ENCODE measurements at places on chromosomes 11 and 22.

- no peak for DNase-seq
These were observed 106.3 kb downstream of the ATXN10 start for GRCh38 chr22:45777852-45778375.

DNA sequence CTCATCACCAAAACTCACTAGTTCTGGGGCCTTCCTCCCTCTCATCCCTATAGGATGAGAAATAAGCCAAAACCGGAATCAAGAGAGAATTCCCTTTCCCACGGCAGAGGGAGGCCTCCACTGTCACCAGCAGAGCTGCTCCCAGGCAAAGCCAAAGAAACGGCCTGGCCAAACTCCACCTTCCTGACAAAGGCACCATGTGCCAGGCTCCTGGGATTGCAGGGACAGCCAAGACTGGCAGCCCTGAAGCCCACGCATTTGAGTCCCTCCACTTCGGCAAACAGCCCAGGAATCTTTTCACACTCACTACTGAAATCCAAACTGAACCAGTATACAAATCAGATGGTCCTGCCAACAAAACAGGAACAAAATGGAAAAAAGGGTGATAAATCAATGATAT lies 6.1 kb downstream of the SMCO4 start:
- DNase-seq, result no peak

DNA sequence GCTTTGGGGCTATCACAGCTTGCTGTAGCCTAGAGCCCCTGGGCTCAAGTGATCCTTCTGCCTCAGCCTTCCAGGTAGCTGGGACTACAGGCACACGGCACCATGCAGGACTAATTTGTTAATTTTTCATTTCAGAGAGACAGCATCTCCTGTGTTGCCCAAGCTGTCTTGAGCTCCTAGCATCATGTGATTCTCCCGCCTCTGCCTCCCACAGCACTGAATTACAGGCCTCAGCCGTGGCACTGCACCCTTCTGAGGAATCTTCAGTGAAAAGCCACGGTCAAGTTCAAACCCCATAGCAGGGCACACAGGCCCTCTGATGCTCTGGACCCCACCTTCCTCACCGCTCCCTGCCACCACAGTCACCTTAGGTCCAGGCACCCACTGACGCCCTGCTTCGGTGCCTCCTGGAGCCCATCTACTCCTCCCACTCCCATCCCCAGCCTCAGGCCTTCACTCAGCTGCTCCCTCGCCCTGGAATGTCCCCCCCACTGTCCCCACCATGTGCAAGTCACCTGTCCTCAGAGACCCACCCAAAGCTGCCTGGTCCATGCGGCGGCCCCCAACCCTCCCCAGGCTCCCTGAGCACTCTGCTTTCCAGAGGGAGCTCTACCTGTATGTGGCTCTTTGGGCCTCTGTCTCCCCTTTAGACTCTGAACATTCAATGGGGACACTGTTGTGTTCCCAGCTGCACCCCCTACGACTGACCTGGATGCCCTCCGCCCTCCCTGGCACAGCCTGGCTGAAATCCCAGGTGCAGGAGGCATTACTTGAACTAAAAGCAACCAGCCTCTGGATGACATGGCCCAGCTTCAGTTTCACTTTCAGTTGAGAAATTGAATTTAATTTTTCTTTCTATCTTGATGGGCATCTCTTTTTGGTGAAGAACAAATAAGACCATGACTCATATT lies 1.6 kb downstream of the APOL2 start:
- DNase-seq, result peak; percentile 26

GRCh38 chr11:75140269-75141138 lies 10.4 kb upstream of the SLCO2B1 start:
- DNase-seq, result peak; percentile 80

DNA sequence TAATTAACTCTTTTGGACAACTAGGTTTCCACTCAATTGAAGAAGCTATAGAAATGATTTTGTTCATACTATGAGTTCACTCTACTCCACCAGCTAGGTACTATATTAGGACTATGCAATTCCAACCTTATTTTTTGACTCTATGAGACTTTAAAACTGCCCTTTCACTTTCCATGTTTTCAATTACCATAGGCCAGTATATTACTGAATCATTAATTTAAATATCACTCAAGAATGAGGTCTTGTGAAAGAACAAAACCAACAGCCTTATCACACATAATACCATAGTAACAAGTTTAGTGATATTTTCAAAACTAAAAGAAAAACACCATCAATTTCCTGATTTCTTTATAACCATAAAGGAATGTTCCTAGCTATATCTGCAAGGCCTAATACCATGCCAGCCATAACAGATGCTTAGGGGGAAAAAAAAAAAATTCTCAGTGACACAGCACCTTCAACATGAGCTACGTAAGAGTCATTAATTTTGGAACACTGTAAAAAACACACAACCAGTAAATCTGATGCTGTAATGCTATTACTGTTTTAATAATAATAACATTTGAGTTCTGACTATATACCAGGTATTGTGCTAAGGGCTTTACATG lies 6.1 kb downstream of the DCUN1D5 start:
- no peak for DNase-seq

- no peak for DNase-seq
These were observed 63.8 kb downstream of the SHISAL1 start for GRCh38 chr22:44248926-44249325.

DNA sequence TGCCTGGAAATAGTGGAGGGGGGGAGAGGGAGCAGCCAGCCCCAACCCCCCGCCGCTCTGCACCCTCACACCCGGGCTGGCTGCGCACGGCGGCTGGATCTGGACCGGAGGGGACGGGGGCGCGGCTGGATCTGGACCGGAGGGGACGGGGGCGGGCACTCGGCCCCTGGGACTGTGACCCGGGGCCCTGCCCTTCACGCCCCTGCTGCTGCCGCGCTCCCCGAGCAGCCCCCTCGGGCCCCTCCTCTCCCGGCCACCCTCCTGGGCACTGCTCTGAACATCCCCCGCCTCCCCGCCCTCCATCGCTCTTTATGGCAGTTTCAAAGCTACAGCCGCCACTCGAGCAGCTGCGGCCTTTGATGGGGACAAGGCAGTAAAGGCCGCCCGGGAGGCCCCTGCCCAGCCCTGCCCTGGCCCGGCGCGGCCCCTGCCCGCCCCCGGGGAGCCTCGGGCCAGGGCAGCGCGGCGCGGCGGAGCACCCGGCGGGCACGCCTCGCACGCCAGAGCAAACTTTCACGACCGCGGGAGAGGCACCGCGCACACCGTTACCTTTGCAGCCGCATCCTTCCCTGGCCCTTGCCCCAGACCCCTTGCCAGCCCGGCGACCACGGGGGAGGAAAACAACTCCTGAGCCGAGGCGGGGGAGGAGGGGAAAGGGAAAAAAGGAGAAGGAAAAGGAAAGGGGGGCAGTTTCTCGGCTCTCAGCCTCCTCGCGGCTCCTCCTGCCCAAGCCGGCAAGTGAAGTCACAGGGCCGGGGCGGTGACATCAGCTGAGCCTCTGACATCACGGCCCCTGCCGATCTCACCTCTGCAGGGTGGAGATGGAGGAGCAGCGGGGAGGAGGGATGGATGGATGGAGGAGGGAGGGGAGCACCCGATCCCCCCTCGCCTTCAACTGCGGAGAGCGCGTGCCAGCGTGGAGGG lies 13.1 kb upstream of the TCF20 start:
- DNase-seq, result peak; percentile 49

GRCh38 chr22:28841111-28841510 lies 40.7 kb upstream of the XBP1 start:
- no peak for DNase-seq

DNA sequence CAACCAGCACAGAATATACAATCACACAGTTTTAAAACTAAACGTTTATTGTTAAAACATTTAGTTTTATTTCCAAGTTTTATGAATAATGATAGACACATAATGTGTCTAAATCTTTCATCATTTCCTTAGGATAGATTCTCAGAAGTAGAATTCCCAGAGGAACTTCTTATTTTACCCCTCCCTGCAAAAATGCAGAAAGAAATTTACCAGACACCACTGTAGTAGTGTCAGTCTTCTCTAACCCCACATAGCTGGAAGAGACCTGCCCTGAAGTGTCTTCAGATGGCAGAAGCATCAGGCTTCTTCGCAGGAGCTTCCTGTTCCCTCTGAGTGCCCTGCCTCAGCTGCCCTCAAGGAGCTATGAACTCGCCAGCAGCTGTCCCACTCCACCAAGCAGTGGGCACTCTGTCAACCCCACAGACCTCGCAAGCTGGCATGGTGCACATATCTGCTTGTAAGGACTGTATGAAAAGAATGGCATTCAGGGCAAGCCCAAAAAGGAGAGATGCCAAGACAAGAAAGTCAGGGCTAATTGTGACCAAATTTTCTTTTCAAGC lies 28.5 kb upstream of the PAK1 start:
- no peak for DNase-seq

- DNase-seq, result no peak
These were observed 195.1 kb upstream of the PLET1 start for GRCh38 chr11:112455791-112456190.

DNA sequence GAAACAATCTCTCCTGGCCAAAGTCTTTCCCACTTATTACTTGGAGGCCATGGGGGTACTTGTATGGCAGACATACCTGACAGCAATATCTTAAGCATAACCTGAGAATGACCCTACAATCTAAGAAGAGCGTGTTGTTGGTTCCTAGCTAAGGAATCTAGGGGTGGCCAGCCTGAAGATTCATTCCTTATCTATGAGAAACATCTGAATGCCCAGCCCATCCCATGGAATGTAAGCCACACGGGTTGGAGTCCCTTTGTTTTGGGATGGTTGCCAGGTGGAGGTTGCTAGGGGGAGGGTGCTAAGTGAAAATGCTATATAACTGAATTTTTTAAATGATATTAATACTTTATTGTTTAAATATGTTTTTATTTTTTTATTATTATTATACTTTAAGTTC lies 725.0 kb downstream of the ETS1 start:
- no peak for DNase-seq

DNA sequence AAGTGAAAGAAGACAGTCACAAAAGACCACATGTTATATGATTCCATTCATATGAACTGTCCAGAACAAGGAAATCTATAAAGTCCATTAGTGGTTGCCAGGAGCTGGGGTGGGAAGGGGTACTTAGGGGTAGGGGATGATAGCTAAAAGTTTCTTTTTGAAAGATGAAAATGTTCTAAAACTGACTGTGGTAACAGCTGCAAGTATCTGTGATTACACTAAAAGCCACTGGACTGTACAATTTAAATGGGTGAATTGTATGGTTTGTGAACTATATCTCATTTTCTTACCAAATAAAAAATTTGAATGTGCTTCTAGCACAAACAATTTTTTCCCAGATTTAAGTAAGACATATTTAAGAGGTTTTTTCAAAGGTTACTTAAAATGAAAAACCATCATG lies 22.1 kb downstream of the CHKA start:
- no peak for DNase-seq

DNA sequence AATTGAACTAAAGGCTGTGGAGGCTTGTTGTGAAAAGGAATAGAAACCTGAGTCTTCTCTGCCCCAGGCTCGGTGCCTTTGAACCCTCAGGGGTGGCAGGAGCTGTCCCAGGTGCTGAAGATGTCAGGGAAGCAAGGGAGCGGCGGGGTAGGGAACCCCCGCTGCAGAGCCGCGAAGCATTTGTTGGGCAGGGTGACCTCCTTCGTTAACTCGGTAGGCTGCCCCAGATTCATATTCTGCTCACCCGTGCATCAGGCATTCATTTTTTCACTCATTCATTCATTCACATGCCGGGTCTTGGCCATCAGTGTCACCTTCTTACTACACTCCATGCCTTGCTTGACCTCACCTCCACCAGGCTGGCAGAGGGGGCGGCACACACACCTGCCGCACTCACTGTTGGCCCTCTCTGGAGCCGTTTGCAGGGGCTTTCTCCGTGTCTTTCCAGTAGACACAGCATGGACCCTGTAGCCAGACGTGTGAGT lies 618.9 kb downstream of the BRD1 start:
- no peak for DNase-seq

- DNase-seq, result no peak
These were observed 247.8 kb upstream of the ZC3H12C start for GRCh38 chr11:109845437-109845836.

GRCh38 chr11:16193897-16194381 lies 162.4 kb downstream of the SOX6 start:
- no peak for DNase-seq

GRCh38 chr22:36951746-36952145 lies 38.3 kb downstream of the CSF2RB start:
- no peak for DNase-seq

DNA sequence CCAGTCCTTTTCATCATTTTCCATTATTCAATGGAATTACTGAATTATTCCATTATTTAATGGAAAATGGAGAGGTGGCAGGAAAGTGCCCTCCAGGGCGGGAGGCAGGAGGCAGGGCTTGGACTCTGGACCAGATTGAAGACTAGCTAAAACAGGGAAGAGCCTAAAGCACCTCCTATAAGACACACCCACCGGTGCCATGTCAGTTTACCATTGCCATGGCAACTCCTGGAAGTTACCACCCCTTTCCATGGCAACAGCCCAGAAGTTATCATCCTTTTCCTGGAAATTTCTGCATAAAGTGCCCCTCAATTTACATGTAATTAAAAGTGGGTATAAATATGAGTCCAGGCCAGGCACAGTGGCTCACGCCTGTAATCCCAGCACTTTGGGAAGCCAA lies 443.7 kb downstream of the TBC1D22A start:
- DNase-seq, result no peak

- no peak for DNase-seq
These were observed 37.1 kb upstream of the SLC37A2 start for GRCh38 chr11:125025968-125026367.

GRCh38 chr11:75149766-75150465 lies 991 bp upstream of the SLCO2B1 start:
- no peak for DNase-seq
